ENCODE measurements at places on chromosomes 3 and 15.
A peak's percentile ranks its signal among the peaks of the same experiment; 100 is the strongest.

- no peak for DNase-seq
These were observed 133.7 kb upstream of the OSTN start for GRCh38 chr3:191065181-191065805.

- DNase-seq = no peak
These were observed 51.1 kb downstream of the OSBPL10 start for GRCh38 chr3:31929826-31930502.

- no peak for DNase-seq
These were observed 22.5 kb downstream of the TMEM202 start for GRCh38 chr15:72420576-72420975.

DNA sequence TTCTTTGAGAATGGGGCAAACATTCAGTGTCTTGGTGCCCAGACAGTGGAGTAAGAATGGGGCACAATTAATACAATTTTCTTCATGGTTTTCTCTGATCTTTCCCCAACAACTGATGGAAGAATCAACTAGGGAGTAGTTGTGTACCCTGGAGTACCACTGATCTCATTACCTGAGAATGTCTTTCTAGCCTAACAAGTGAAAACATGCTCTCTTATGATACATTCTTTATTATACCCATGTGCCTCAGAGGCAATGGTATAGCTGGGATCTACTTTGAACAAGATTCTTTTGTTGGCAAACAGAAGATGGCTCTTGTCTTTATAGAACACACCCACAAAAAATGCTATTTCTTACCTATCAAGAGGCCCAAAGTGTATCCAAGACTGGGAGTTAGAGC lies 250.6 kb upstream of the CMC1 start:
- DNase-seq = no peak

GRCh38 chr3:57169872-57170623 lies 4.9 kb upstream of the IL17RD start:
- peak; percentile 47 for DNase-seq

GRCh38 chr3:69647511-69648110 lies 91.7 kb upstream of the MITF start:
- DNase-seq = no peak

DNA sequence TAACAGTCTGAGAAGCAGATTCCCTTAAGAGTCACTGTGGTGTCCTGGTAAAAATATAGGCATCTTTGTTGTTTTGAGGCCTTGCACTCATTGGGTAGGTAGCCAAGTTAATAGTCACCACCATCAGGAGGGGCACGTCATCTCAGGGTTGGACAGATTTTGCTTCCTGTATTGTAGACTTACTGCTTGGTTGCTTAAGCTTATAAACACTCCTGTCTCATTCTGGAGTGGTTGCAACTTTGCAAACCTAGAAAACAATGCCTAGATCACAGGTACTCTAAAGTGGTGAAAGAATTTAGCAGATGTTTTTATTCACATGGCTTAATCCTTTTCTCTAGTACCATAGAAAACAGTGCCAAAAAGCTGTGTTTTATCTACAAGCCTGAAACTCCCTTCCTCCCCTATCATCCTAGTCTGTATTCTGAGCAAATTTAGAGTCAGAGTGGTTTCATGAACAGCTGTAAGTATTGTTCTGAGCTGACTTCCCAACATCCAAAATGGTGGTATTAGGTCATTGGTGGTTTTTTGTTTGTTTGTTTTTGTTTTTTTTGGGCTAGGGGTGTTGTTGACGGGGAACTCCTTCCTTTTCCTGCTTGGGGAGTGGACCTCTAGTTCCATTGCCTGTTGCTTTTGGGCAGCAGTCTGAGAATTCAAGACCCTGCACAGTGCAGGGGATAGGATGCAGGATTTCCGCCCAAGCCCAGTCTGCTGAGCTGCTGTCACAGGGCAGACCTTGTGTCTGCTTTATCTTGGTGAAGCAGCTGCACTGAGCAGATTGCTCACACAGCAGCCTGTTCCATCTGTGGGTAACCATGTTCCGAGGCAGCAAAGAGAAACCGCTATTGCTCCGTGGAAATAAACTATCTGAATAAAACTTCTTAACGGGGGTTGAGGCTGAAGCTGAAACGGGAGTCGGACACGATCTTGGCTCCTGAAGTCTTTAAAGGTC lies 202.0 kb downstream of the AKAP13 start:
- peak; percentile 57 for DNase-seq

DNA sequence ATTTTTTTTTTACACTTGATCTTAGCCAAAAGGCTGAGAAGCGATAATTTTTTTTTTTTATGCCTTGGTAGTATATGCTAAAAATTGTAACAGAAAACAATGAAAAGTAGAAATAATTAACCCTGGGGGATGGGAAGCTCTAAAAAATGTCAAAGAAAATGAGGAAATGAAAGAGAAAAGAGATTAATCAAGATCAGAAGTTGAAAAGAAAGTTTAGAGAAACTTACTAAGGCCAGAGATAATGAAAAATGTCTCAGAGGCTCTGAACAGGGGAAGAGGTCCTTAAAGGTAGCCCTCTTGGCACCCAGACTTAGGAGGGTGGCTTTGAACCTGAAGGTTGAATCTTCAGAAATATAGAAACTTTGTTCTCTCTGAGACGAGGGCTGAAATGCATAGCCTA lies 58.6 kb upstream of the ZBED2 start:
- no peak for DNase-seq

GRCh38 chr3:11195721-11196332 lies 41.5 kb downstream of the HRH1 start:
- no peak for DNase-seq

DNA sequence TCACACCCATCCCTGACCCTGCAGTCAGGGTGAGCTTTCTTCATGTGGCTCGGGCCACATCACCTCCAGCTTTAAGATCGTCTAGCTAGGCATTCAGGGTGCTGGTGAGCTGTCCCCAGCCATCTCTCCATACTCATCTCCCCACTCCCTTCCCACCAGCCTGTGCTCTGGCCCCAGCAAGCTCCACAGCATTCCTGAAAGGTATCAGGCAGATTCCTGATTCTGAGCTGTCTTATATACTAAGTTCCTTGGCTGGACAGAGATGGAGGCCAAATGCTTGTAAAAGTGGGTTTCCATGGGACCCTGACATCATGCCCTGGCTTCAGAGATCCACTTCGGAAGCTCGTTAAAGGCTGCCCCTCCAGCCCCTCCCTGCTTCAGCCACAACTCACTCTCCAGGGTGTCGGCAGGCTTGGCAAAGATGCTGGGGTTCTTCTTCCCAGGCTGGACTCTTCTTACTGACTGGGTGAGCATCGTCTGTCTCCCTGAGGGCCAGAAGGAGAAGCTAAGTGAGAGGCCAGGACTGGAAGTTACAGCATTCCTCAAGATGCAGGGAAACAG lies 3.9 kb downstream of the CILP start:
- no peak for DNase-seq

DNA sequence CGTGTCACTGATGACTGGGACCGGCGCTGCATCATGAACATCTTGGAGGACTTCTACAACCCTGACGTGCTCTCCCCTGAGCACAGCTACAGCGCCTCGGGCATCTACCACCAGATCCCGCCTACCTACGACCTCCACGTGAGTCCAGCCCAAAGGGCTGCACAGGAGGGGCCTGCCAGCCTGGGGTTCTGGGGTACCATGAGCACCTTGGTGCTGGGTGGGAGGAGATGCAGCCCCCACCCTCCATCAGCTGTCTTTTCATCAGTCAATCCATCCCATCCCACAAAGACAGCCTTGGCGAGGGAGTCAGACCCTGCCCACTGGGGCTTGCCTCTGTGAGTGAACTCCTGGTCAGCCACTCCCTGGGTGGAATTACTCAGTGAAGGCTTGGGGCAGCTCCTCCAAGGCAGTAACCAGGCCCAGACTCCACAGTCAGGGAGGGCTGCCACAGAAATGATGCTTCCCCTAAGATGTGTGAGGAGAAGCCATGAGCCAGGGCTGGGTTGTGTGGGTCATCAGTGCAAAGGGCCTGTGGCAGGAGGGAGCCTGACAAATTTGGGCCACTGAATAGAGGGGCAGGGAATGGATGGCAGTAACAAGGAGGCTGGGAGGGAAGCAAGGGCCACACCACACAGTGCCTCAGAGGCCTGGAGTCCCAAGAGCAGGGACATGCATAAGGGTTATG lies 47.9 kb downstream of the SEMA3G start:
- no peak for DNase-seq

DNA sequence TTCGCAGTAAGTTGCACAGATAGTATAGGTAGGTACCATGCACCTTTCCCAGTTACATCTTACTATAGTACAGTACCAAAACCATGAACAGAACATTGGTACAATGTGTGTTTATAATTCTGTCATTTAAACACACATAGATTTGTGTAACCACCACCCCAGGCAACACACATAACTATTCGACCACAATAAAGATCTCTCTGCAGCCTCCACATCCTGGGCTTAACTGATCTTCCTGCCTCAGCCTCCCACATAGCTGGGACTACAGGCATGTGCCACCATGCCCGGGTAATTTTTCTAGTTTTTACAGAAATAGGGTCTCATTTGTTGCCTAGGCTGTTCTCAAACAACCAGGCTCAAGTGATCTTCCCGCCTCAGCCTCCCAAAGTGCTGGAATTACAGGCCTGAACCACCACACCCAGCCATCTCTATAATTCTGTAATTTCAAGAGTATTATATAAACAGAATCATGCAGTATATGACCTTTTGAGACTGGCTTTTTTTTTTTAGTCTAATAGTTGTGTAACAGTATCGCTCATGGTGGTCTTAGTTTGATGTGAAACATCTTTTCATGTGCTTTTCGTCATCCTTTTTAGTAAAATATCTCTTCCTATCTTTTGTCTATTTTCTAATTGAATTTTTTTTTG lies 13.3 kb upstream of the TMF1 start:
- DNase-seq = no peak

DNA sequence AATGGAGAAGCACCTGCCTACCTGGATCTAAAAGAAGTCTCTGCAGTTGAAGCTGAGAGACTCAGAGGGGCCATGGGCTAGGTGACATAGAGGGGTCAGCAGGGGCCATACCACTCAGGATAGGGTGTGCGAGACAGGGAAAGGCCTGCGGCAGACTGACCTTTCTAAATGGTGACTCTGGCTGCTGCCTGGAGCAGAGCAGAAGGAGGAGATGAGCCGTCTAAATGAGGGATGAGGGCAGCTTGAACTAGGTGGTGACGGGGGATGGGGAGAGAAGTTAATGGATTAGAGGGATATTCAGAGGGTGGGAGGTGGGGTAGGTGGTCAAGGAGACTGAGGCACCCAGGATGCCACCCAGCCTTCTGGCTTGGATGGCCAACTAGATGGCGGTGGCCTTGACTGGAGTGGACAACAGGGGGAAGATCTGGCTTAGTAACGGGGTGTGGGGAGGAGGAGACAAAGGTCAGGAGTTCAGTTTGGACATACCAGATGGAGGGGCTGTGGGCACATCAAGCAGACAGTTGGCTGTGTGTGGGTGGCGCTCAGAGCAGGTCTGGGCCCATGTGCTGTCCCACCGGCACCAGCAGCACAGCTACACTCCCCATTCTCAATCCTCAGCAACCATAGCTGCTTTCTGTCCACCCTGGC lies 3.2 kb upstream of the ITIH1 start:
- no peak for DNase-seq

DNA sequence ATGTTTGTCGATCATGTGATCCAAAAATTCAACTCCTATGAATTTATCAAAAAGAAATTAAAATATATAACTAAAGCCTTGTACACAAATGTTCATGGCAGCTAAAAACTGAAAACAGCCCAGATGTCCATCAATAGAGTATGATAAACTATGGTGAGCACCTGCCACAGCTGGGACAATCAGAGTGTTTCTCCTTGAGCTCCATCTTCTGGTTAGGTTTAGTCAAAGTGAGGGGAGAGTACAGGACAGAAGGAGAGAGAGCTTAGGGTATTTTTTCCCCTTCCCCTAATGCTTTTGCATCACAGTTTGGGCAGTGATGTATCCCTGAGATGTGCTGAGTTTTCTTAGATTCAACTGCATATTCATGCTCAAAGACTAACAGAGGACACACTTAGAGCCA lies 65.5 kb downstream of the FSIP1 start:
- no peak for DNase-seq

Data from effector CD4-positive, alpha-beta T cell (primary cell).